Placental pericyte (primary cell): ENCODE measurements at places on chromosomes 1 and 21. TPM values are rescaled to one million over a fixed set of nuclear protein-coding genes. Genes with fewer than 3 reads are reported as not detected.

OR10J1 gene
- total RNA-seq: not detected in 2 replicates

KCNJ9 gene
- total RNA-seq: not detected in 2 replicates

RAB29 gene
- total RNA-seq: 15.3 and 18.4 TPM in 2 replicates

RPTN gene
- not detected in 2 replicates for total RNA-seq

TRIM58 gene
- 2.7 and 5.9 TPM in 2 replicates for total RNA-seq

TNFAIP8L2 gene
- total RNA-seq: not detected in 2 replicates

ZFYVE9 gene
- 19.2 and 34.4 TPM in 2 replicates for total RNA-seq

SASS6 gene
- total RNA-seq: 0.88 and 8.9 TPM in 2 replicates

OR2L13 gene
- total RNA-seq: not detected in 2 replicates

WDR64 gene
- total RNA-seq: not detected in 2 replicates

PADI2 gene
- total RNA-seq: 0.29 TPM in 1 of 2 replicates, not detected in the other

C1orf167 gene
- not detected in 2 replicates for total RNA-seq

TAF1A gene
- total RNA-seq: 9.8 and 13.0 TPM in 2 replicates

HSD3B2 gene
- not detected in 2 replicates for total RNA-seq

HMGCS2 gene
- not detected in 2 replicates for total RNA-seq

HHIPL2 gene
- 0.44 TPM in 1 of 2 replicates, not detected in the other for total RNA-seq

PLCH2 gene
- total RNA-seq: under 0.01 TPM in 2 replicates
